GM12878 (cell line): ENCODE measurements at places on chromosomes 5 and 9. TPM values are rescaled to one million over a fixed set of nuclear protein-coding genes. Genes with fewer than 3 reads are reported as not detected.

The SHISAL2B gene
- not detected in 2 replicates for total RNA-seq

The CXXC5 gene
- 64.2 and 64.4 TPM in 2 replicates for total RNA-seq

GRCh38 chr5:89388872-89389271, 505.9 kb upstream of the MEF2C start:
- no peak for DNase-seq

GRCh38 chr5:56343988-56344387, 110.9 kb upstream of the ANKRD55 start:
- no peak for DNase-seq

DNA sequence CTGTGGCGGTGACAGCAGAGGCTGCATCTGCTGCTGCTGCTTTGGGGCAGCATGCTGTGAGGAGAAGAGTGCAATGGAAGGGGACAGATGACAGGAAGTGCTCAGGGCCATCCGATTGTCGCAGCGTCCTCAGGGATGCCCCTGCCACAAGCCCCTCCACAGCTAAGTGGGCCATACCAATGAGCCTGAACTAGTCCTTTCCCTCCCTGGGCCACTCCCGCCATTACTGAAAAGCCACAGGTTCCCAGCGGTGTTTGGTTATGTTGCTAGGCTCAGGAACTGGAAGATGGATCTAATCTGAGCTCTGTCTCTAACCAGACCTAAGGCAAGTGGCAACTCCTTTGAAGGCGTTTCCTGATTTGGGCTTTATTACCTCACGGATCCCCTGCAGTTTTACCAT, 109.2 kb downstream of the GAPVD1 start:
- no peak for DNase-seq

GRCh38 chr5:3489239-3489843, 106.3 kb upstream of the IRX1 start:
- no peak for DNase-seq

The IFNE gene
- not detected in 2 replicates for total RNA-seq

DNA sequence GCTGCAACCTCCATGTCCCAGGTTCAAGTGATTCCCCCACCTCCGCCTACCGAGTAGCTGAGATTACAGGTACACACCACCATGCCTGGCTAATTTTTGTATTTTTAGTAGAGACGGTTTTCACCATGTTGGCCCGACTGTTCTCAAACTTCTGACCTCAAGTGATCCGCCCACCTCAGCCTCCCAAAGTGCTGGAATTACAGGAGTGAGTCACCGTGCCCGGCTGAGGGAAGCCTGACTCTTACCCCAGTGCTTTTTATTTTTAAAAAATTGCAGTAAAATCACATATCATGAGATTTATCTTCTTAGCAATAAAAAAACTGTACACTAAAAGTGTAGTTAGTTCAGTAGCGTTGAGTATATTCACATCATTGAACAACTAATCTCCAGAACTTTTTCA, 105.3 kb downstream of the SLIT3 start:
- no peak for DNase-seq

GRCh38 chr9:89606049-89606623, 1.3 kb downstream of the GADD45G start:
- DNase-seq, result no peak

DNA sequence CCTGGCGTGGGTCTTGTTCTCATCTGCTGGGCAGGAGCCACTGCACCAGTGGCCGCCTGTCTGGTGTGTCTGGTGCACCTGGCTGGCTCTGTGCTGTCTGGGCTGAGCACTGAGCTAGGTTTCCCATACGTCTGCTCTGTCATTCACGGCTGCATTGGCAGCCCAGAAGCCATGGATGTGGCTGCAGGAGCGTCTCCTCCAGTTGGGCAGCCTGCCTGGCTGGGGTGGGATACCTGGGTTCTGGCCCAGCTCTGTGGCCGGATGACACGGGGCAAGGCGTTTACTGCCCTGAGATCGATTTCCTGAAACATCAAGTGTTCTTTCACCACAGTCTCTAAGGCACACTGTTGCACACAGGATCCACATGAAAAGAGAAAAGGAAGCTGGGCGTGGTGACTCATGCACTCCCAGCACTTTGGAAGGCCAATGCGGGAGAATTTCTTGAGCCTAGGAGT, 25.5 kb upstream of the SLC25A51 start:
- DNase-seq, result no peak

GRCh38 chr9:137188490-137189296, at the start of the genes ANAPC2 and SSNA1:
Gene ANAPC2 (minus strand): TSS chr9:137188560. CDS start chr9:137188532, 28 bp downstream.
Gene SSNA1 (plus strand): TSS chr9:137188676. CDS start chr9:137188727, 51 bp downstream.
- DNase-seq, result peak; percentile 82

- DNase-seq, result no peak
Observed at GRCh38 chr9:125146247-125146646, 2.9 kb upstream of the SCAI start.

GRCh38 chr9:111902391-111903139, 6.0 kb downstream of the UGCG start:
- no peak for DNase-seq

GRCh38 chr5:124671193-124671592, 75.2 kb downstream of the ZNF608 start:
- no peak for DNase-seq

DNA sequence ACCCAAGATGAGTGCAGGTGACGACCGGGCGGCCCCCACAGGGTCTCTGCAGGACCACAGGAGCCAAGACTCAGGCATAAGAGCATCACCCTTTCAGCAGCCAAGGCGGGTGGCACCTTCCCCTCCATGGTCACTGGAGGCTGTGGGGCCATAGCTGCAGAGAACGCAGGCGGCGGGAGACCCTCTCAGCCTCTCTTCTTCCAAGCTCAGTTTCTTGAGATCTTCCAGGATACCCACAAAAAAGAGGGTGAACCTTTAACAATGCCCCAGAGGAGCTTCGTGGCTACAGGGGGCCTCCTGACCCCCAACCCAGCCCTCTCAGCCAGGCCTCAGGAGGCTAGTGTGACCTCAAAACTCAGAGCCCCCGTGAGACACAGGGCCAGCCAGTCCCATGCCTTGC, 5.8 kb upstream of the TBC1D9B start:
- no peak for DNase-seq

The BTNL3 gene
- total RNA-seq, result not detected in 2 replicates

- no peak for DNase-seq
Observed at GRCh38 chr5:150595466-150596031, 44.9 kb upstream of the SYNPO start.

The MOCS2 gene
- total RNA-seq, result 13.0 and 14.4 TPM in 2 replicates

The TMEM245 gene
- total RNA-seq, result 19.2 and 20.0 TPM in 2 replicates

- DNase-seq, result no peak
Observed at GRCh38 chr5:4384649-4385048, 755.5 kb upstream of the ADAMTS16 start.

DNA sequence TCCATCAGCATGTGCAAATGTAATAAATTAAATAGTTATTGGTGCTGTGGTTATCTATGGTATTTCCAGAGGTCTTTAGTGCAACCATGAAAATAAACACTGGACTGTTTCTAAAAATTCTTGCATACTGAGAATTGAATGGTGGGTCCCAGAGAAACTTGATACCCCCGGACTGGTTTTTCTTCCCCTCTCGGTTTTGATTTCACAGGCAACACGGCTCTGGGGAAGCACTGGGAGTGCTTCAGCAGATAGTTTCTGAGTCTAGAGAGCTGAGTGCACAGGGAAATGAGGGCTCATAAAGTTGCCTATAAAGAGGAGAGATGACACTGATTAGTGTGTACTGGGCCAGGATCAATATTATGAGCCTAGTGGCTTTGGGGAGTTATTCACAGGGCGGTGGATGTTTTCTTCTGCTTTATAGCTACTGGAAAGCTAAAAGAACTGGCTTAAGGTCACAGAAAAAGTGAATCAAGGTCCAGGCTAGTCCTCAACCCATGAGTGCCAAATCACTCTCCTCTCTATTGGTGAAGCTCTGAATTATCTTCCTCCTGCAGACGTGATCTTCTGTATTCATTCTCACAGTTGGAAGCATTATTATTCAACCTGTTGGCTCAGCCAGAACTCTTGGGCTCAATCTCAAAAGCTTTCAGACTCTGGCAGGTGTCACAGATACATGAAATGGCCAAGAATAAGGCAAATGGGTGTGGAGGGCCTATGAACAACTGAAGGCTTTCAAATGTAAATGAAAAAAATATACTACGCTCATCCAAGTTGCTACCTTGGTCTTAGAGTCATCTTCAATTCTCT, 170.2 kb upstream of the HMHB1 start:
- DNase-seq, result peak; percentile 31

- DNase-seq, result no peak
Observed at GRCh38 chr5:145960848-145961600, 24.6 kb downstream of the SH3RF2 start.

- DNase-seq, result no peak
Observed at GRCh38 chr5:145979270-145980223, 43.2 kb downstream of the SH3RF2 start.

DNA sequence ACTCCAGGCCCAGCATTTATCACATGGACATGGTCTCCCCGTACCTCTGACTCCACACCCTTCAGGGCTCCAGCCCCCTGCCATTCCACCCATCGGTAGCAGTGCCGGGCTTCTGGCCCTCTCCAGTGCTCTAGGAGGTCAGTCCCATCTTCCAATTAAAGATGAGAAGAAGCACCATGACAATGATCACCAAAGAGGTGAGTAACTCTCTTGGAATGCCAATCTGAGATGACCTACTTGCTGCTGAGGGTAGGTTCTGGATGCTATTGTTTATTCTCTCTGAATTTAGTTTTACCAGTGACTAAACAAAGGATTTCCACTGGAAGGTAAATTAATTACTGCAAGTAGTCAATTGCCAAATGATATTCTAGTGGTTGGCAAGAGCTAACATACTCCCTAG, 80.8 kb downstream of the TLE4 start:
- no peak for DNase-seq

DNA sequence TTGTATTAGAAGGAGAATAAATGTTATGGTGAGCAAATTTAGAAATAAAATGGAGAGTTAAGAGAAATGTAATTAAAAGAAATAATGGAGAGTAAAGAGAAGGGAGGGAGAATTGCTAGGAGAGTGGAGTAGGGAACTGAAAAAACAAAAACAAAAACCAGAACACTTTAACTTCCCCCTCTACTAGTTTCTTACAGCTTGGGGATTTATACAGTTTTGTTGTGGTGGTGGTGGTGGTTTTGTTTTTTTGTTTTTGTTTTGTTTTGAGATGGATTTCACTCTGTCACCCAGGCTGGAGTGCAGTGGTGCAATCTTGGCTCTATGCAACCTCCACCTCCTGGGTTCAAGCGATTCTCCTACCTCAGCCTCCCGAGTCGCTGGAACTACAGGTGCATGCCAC, 322.4 kb downstream of the TMEM167A start:
- peak; percentile 27 for DNase-seq

DNA sequence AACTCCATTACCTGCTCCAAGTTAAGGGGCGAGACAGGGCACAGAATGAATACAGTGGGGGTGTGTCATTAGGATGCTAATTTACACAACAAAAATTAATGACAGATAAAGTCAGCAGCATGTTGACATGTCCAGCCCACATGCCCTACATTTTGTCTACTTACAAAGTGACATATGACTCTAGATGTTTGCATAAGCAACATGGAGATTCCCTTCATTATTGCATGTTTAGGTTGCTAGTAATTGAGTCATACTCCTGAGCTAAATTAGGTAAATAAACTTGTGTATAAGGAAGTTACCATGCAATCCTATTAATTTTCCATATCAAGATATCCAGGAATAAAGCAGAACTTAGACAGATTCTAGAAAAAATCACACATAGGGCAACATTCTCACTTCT, 232.2 kb downstream of the PDE4D start:
- DNase-seq, result no peak

GRCh38 chr5:150656191-150657132, 4.6 kb upstream of the MYOZ3 start:
- peak; percentile 11 for DNase-seq

DNA sequence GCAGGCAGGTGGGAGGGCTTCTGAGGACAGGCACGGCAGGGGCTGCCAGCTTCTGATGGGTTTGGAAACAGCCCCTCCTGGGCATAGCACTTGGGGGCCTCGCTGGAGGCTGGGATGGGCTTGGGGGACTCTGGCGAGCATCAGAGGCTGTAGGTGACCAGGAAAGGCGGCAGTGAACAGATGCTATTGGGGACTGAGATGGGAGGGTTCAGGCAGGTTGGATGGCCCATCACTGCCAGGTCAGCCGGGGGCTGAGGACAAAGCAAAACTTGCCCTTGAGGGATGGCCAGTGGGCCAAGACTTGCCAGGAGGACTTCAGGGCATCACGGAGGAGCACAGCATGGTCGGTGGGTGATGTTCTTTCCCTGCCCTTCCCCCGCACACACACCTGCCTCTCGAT, 6.7 kb downstream of the AIF1L start:
- no peak for DNase-seq

- peak; percentile 63 for DNase-seq
Observed at GRCh38 chr5:78591972-78592700, 56.4 kb downstream of the LHFPL2 start.
